ENCODE measurements at places on chromosomes 16 and 17.

- H3K36me3 ChIP-seq, result no peaks in the 10 kb centered on the region
- H3K27ac ChIP-seq, result no peak overlapping the region
- H3K27me3 ChIP-seq, result no peaks in the 10 kb centered on the region
- peaks cover 9% of the 10 kb centered on the region for H3K4me1 ChIP-seq
- peak; percentile 94 for DNase-seq
- no peak overlapping the region for H3K4me3 ChIP-seq
Observed at GRCh38 chr17:16521070-16521727, 29.2 kb upstream of the LRRC75A start.

GRCh38 chr16:351804-352520, 561 bp downstream of the AXIN1 start:
- DNase-seq, result peak; percentile 6
- H3K27me3 ChIP-seq, result no peaks in the 10 kb centered on the region
- H3K4me1 ChIP-seq, result peaks cover 4% of the 10 kb centered on the region
- H3K4me3 ChIP-seq, result peak overlapping the region; percentile 67
- H3K27ac ChIP-seq, result peak overlapping the region; percentile 57
- peaks cover 2% of the 10 kb centered on the region for H3K36me3 ChIP-seq

- H3K4me3 ChIP-seq, result peak overlapping the region; percentile 98
- DNase-seq, result peak; percentile 32
- H3K27ac ChIP-seq, result peak overlapping the region; percentile 82
- peaks cover 2% of the 10 kb centered on the region for H3K36me3 ChIP-seq
- peaks cover 5% of the 10 kb centered on the region for H3K4me1 ChIP-seq
Observed at GRCh38 chr16:1706386-1707192, 594 bp downstream of the MAPK8IP3 start.

- no peak overlapping the region for H3K27ac ChIP-seq
- no peaks in the 10 kb centered on the region for H3K27me3 ChIP-seq
- no peak overlapping the region for H3K4me3 ChIP-seq
- no peaks in the 10 kb centered on the region for H3K36me3 ChIP-seq
Observed at GRCh38 chr16:20401066-20401465, 3.5 kb downstream of the PDILT start.

DNA sequence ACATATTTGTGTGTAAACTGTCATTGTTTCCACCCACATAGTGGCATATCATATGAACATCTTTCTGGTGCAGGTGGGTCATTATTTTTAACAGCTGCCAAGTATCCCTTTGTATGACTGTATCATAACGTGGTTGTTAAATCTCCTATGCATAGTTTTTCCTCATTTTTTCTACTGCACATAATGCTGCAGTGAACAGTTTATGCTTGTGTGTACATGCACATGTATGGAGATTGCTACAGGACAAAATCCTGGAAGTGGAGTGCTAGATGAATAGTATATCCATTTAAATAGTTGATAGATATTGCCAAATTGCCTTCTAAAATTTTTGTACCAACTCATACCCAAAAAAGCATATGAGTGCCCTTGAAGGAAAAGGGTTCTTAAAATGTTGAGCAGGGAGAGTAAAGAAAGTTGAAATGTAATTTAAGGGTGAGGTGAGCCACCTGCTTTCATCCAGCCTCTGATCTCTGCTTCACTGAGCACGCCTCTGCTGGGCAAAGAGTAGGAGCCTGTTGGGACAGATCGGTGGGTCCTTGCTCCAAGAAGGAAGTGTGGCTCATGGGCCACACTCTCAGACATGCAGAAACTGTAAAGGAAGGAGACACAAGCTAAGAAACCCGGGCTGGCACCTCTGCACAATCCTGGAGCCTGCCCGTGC, 55.3 kb downstream of the HLF start:
- H3K36me3 ChIP-seq, result no peaks in the 10 kb centered on the region
- H3K27ac ChIP-seq, result no peak overlapping the region
- no peak overlapping the region for H3K4me3 ChIP-seq
- DNase-seq, result no peak
- no peaks in the 10 kb centered on the region for H3K4me1 ChIP-seq

DNA sequence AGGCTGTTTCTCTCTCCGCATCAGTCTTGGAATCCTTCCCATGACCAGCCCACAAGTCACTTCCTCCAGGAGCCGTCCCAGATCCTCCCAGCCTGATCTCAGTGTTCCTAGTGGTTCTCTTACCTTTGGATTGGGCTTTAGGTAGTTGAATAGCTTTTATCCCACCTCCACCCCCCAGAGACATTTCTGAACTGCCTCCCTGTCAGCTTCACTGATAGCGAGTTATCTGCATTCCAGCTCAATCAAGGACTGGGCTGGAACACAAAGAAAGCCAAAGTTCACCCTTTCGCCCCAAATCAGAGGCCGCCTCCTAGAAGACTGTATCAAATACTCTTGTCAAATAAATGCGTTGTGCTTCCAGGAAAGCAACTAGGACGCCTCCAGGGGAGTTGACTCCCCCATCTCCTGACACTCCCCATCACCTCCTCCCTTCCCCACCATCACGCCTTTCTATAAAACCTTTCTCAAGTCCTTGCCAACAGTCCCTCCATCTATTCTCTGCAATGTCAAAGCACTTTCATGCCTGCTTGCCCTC, 72.7 kb downstream of the TMEM132E start:
- no peak for DNase-seq
- H3K27ac ChIP-seq, result no peak overlapping the region
- H3K4me1 ChIP-seq, result no peaks in the 10 kb centered on the region
- no peaks in the 10 kb centered on the region for H3K36me3 ChIP-seq
- no peaks in the 10 kb centered on the region for H3K27me3 ChIP-seq

DNA sequence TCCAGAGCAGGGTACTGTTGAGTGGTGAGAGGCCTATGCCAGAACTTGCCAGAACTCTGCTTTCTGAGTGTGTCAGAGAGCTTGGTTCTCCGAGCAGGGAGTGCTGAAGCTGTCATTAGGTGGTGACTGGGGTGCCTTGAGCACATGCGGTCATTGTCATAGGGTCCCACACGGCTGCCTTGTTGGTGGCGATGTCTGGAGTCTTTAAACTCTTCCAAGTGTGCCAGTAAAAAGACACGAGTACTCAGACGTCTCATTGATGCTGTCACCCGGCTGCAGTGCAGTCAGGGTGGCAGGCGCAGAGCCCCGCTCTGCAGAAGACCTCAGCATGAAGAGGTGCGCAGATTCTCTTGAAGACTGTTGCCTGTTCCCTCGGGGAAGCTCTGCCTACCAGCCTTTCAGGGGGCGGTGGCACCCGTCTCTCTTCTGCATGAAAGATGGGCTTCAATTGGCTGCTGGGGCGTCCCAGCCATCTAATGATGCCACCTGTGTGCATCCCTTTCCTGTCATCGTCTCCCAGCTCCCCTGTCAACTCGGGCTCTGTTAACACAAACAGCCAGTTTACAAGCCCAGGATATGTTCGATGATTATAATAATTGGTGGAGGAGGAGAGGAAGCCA, 58.3 kb downstream of the NKD1 start:
- H3K27ac ChIP-seq, result no peak overlapping the region
- no peak overlapping the region for H3K4me3 ChIP-seq
- no peaks in the 10 kb centered on the region for H3K27me3 ChIP-seq
- no peak for DNase-seq
- H3K36me3 ChIP-seq, result no peaks in the 10 kb centered on the region

GRCh38 chr16:81261049-81261648, 22.7 kb downstream of the BCO1 start:
- no peaks in the 10 kb centered on the region for H3K36me3 ChIP-seq
- H3K27me3 ChIP-seq, result no peaks in the 10 kb centered on the region
- H3K4me3 ChIP-seq, result no peak overlapping the region
- DNase-seq, result no peak
- no peak overlapping the region for H3K27ac ChIP-seq
- H3K4me1 ChIP-seq, result no peaks in the 10 kb centered on the region

DNA sequence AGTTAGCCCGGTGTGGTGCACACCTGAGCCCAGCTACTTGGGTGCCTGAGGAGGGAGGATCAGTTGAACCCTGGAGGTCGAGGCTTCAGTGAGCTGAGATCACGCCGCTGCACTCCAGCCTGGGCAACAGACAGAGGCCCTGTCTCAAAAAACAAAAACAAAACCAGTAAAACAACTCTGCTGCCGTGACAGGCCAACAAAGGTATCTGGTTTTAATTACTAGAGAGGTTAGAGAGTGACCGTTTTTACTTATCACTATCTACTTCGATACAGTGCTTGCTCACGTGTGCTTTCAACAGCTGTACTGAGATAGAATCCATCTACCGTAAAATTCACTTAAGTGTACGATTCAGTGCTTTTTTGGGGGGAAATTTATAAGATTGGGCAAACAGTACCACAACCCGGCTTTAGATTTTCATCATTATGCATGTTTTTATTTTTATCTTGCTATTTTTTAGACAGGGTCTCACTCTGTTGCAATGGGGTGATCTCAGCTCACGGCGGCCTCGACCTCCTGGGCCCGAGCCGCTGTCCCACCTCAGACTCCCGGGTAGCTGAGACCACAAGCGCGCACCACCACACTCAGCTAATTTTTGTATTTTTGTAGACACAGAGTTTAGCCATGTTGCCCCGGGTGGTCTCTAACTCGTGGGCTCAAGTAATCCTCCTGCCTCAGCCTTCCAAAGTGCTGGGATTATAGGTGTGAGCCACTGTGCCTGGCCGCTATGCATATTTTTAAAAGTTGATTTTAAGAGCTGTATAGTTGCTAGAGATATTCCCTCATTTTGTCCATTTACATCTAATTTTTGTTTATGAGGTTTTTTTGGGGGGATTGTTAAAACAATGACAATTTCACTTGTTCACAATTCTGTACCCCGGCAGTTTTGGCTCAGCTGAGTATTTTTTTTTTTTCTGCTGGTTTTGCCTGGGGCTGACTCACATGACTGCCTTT, 30.9 kb downstream of the SERPINF1 start:
- DNase-seq, result no peak
- no peaks in the 10 kb centered on the region for H3K36me3 ChIP-seq
- no peak overlapping the region for H3K4me3 ChIP-seq
- H3K27me3 ChIP-seq, result no peaks in the 10 kb centered on the region

DNA sequence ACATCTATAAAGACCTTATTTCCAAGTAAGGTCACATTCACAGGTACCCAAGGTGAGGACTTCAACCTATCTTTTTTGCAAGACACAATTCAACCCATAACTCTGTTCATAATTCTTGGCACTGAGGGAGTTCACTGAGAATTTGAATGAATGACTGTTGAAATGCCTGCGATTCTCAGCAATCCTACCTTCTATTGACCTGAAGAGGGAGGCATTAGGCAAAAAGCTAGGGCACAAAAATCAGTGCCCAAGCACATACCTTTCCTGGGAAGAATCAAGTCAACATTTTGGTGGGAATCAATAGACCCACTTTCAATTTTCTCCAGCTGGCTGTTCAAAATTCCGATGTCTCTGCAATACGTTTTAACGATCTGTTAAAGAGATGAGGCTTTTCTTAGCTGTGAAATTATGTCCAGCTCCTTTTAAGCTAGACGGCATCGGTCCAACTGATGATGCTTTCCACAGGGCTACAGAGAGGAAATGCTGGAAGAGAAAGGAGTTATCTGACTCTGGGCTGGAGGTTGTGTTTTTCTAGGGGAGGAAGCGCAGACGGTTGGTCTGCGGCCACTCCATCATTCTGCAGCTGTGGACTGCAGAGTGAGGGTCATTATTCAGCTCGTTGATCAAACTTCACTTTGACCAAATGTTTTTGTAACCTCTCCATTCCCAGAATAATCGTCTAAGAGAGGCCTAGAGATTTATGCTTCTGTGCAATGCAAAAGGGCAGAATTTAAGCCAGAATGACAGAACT, 25.2 kb downstream of the BCO1 start:
- no peaks in the 10 kb centered on the region for H3K27me3 ChIP-seq
- peak; percentile 94 for DNase-seq
- H3K4me3 ChIP-seq, result no peak overlapping the region
- no peaks in the 10 kb centered on the region for H3K36me3 ChIP-seq
- no peaks in the 10 kb centered on the region for H3K4me1 ChIP-seq

DNA sequence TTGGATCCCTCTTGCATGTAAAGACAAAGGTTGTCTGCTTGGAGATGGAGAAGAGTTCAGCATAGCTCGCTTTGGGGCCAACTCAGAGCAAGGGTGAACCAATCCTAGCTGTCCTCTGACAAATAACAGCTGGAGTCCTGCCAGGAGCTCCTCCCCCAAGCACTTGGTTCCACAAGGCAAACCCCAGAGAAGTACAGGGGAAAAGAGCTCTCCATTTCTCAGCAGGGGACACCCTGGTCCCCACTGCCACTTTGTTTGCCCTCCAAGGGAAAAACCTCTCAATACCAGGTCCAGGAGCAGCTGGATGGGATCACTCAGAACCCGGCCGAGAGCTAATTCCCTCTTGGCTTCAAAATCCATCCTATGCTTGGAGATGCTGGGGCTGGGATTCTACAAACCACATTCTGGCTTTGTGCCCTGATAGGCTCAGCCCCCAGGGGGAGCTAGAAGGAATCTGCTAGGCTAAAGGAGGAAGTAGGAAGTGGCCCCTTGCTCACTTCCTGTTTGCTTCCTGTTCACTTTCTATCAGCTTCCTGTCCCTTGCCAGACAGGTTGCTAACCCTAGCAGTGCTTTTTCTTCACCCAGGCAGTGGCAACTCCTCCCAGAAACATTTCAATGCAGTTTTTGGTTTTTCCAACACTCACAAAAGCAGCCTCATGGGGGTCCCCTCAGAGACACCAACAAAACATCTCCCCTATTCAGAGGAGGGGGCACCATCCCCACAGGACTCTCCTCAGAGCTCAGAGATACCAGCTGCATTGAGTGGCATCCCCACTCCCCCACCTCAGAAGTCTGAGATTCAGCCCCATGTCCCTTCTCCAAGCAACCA, 30.7 kb downstream of the CDRT4 start:
- no peaks in the 10 kb centered on the region for H3K36me3 ChIP-seq
- H3K4me1 ChIP-seq, result peaks cover 18% of the 10 kb centered on the region
- H3K27ac ChIP-seq, result no peak overlapping the region
- H3K4me3 ChIP-seq, result no peak overlapping the region
- no peaks in the 10 kb centered on the region for H3K27me3 ChIP-seq

DNA sequence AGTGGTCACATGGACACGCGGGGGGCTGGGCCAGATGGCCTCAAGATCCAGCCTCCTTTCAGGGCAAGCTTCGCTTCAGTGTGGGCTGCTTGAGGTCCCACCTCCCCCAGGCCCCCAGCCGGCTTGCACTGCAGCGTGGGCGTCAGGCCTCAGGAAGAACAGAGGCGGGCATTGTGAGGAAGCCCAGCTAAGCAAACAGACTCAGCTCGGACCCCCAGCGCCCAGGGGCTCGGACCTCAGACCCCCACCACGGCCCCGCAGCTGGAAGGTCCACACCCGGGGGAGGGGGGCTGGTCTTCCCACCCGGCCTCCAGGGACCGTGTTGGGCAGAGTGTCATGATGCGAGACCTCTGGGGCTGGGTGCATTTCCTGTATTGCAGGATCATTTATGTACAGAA, 24.7 kb upstream of the ZNF469 start:
- no peak for DNase-seq
- H3K4me1 ChIP-seq, result no peaks in the 10 kb centered on the region
- no peaks in the 10 kb centered on the region for H3K36me3 ChIP-seq
- peaks cover 8% of the 10 kb centered on the region for H3K27me3 ChIP-seq

GRCh38 chr17:29138971-29139691, 41.1 kb downstream of the MYO18A start:
- no peak for DNase-seq
- peak overlapping the region; percentile 80 for H3K27ac ChIP-seq
- H3K4me1 ChIP-seq, result peaks cover 34% of the 10 kb centered on the region
- H3K36me3 ChIP-seq, result no peaks in the 10 kb centered on the region
- H3K27me3 ChIP-seq, result no peaks in the 10 kb centered on the region

- no peaks in the 10 kb centered on the region for H3K36me3 ChIP-seq
- H3K27me3 ChIP-seq, result no peaks in the 10 kb centered on the region
- H3K4me1 ChIP-seq, result no peaks in the 10 kb centered on the region
- no peak overlapping the region for H3K27ac ChIP-seq
- DNase-seq, result no peak
Observed at GRCh38 chr17:66889480-66890230, 54.7 kb downstream of the CACNG5 start.
